Cortex of kidney (tissue), 1 donor: ENCODE measurements at places on chromosomes 1 and 21.

GRCh38 chr21:46028573-46029091 is 47.1 kb downstream of the COL6A1 start:
- no peak for DNase-seq

- DNase-seq: no peak
Observed at GRCh38 chr21:34707876-34708325, 39.1 kb downstream of the CLIC6 start.

DNA sequence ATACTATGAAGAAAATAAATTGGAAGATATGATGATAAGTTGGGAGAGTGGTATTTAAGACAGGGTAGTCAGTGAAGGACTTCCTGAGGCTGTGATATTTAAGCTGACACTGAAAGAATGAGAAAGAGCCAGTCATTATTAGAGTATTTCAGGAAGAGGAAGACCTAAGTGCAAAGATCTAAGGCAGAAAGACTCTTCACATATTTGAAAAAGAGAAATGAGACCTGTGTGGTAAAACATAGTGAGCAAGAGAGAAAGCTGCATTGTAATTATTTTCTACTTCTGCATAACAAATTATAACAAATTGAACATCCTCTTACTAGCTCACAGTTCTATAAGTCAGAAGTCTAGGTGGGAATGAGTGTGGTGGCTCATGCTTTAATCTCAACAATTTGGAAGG is 34.6 kb upstream of the DOCK7 start:
- no peak for DNase-seq

GRCh38 chr1:100866041-100866900 is 28.4 kb downstream of the EXTL2 start:
- no peak for DNase-seq

DNA sequence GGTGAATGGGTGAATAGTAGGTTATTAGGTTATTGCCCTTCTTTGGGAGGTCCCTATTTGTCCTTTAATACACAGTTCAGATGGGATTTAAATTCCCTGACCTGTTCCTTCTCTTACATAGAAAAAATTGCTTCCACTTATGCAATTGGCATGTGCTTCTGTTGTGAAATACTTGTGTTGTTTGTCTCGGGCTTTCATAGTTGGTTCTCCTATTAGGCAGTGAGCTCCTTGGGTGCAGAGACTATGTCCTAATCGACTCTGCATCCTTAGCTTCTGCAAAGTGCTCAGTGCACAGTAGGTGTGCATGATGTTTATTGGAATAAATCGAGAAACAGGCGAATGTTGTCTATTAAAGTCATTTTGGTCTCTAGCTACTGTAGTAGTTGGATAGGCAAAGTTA is 1.3 kb upstream of the PDE4B start:
- no peak for DNase-seq

GRCh38 chr1:216847397-216848036 is 124.3 kb upstream of the ESRRG start:
- DNase-seq: no peak

DNA sequence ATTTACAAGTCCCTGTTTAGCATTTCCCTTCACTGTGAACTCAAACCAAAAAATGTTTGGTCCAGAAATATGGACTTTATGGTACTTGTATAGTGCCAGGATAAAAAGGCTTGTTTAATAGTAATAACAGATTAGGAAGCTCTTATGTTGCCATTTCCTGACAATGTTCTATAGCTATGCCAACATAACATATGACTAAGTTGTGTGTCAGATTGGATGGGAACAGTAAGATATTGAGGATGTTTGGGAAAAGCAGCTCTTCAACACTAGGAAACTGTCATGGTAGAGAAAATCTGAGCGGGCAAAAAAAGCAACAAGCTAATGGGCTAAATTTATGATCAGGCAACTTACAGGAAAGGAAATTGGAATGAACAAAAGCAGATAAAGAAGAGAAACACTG is 287.1 kb upstream of the ADGRL4 start:
- no peak for DNase-seq

DNA sequence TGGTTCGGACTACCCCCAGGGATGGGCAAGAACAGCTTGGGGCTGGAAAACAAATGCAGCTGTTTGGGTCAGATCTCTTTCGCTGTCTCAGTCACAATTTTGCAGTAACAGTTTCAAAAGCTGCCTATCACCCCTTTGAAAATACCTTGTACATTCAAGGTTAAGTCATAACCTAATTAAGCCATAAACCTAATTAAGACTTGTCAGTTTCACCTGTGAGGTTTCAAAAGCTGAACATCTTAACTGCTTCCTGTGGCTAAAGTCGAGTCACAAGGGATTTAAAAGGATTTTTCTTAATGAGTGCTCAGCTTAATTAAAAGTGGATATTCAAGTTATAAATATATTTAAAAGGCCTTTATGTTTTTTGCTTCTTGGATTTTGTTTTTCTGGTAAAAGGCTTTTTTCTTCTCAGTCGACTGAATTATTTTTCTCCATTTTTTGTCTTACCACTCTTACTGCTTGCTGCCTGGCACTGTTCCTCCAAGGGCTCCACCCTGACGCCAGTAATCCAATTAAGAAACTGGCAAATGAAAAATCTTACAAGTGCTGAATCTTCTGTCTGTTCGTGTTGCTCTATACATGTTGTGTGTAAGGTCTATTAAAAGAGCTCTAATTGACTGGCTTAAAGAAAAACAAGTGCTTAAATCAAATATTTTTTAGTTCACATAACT is 31.3 kb downstream of the CBR1 start:
- DNase-seq: no peak

DNA sequence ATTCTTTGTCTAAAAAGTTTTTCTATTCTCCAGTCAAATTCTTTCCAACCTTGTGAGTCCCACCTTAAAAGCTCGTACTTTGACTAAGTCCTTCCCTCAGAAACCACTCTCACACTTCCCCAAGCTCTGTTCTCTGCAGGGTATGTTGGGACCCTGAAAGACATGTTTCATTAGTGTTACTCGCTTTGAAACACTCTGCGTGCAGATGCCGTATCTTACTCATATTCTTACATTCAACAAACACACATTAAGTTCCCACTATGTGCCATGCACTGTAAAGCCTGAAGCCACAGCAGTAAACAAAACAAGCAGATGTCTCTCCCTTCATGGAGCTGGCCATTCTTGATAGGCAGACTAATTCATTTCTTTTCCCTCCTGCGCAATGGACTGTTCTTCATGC is 229.7 kb downstream of the RERE start:
- DNase-seq: no peak

GRCh38 chr1:208216806-208217205 is 27.4 kb downstream of the PLXNA2 start:
- no peak for DNase-seq

DNA sequence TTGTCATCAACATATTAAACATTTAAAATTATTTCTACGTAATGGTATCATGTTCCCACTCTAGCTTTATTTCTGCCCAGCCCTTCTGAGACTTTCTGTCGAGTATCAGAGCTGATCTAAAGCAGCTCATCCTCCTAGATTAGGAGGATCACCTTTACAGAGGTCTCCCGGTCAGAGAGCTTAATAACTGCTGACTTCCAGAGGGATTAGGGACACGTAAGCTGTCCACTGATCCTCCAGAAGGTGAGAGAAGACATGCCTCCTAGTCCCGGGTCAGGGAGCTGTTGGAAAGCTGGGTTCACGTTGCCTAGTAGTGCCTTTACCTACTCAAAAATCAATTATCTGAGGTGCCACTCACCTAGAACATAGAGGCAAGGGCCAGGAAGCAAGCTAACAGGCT is 31.2 kb upstream of the NADK start:
- no peak for DNase-seq

GRCh38 chr1:179955287-179955680 is 674 bp downstream of the CEP350 start:
- no peak for DNase-seq

GRCh38 chr1:20366056-20366462 is 75.4 kb downstream of the VWA5B1 start:
- DNase-seq: no peak

- no peak for DNase-seq
Observed at GRCh38 chr1:247266053-247266452, 10.2 kb downstream of the VN1R5 start.

DNA sequence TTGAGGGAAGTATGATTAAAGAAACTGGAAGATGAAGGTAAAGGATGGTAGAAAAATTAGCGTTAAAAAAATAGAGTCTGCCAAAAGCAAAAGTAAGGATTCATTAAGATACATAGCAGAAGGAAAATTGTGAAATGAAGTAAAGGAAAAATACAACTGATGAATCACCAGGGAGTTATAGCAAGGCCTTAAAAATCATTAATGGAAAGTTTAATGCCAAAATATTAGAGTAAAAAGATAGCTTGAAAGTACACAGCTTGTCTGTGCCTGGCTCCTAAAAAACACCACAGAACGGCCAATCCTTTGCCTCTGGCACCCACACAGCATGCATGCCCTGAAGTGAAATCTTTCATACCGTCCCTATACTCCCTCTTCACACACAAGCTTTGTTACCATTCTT is 66.9 kb upstream of the APOBEC4 start:
- no peak for DNase-seq

DNA sequence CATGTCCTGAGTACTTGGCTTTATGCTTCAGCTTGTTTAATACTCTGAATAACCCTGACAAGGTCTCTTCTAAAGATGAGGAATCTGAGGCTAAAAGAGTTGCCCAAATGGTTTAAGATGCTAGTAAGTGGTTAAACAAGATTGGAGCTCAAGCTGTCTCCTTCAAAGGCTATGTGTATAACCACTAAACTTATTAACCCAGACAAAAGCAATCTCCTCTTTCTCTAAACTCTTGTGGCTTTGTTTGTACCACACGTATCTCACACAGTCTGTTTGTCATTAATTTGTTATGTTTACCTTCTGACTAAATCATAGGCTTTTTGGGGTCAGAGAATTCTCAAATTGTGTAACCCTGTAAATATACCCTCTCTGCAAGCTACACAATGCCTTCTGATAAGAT is 89.9 kb downstream of the HMCN1 start:
- no peak for DNase-seq

GRCh38 chr1:217018648-217019047 is 295.4 kb upstream of the ESRRG start:
- no peak for DNase-seq

- no peak for DNase-seq
Observed at GRCh38 chr21:40660461-40660860, 186.5 kb downstream of the DSCAM start.

DNA sequence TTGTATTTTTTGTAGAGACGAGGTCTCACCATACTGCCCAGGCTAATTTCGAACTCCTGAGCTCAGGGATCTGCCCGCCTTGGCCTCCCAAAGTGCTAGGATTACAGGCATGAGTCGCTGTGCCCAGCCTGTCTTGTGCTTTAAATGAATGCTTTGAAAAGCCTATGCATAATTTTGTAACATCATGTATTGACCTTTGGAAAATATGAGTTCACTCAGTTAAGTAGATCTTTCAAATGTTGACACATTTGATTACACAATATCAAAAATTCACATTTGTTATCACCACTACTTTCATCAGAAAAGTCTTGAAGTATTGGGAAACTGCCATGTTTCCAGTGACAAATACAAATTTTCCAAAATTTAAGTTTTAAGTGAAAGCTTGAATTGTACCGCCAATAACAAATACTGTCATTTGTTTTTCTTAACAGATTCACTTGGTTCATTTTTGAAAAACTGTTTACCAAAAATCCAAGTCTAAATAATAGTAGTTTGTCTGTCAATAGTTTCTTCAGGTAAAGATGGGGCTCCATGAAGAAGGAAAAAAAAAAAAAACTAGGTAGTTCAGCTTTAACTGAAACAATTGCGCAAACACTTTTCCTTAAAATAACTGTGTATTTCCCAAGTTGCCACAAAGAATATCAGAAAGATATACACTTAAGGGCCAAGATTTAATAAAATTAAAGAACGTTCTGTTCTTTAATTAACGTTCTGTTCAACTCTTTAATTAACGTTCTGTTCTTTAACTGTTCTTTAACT is 233.2 kb upstream of the NR5A2 start:
- no peak for DNase-seq

- DNase-seq: no peak
Observed at GRCh38 chr21:34889320-34889675, 159.8 kb downstream of the RUNX1 start.

DNA sequence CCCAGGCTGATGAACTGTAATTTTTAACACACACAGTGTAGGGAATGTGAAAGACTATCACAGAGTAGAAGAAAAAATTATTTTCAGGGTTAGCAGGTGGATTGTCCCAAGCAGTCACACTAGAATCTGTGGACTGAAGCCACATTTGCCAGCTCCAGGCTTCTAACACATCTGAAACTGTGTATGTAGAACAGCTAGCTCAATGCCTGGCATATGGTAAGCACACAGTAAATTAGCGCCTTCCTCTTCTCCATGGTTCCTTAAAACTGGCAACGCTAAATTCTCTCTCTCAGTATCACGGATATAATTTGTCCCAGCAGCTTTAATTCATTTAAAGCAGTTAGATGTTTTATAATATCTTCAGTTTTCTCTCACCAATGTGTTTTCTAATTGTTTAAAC is 2.4 kb upstream of the NUDT17 start:
- no peak for DNase-seq

- DNase-seq: no peak
Observed at GRCh38 chr21:33256019-33256418, 10.1 kb upstream of the IL10RB start.

GRCh38 chr1:45306319-45306718 is 20.4 kb upstream of the HPDL start:
- DNase-seq: no peak

DNA sequence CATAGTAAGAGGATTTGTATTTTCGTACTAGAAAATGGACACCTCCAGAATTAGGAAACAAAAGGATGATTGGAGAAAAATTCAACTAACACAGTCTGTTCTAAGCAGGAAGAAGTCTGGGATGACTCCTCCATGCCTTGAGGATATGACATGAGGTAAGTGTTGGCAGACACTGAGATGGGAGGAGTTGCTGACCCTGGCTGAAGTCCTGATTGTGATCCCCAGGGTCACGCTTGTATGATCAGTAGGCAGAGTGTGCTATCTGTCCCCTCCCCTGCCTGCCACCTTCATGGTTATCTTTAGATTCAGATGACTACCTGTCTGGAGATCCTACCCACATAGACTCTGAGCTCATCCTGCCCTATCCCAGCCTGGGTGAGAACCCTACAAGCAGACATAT is 249.1 kb downstream of the C1orf94 start:
- no peak for DNase-seq

DNA sequence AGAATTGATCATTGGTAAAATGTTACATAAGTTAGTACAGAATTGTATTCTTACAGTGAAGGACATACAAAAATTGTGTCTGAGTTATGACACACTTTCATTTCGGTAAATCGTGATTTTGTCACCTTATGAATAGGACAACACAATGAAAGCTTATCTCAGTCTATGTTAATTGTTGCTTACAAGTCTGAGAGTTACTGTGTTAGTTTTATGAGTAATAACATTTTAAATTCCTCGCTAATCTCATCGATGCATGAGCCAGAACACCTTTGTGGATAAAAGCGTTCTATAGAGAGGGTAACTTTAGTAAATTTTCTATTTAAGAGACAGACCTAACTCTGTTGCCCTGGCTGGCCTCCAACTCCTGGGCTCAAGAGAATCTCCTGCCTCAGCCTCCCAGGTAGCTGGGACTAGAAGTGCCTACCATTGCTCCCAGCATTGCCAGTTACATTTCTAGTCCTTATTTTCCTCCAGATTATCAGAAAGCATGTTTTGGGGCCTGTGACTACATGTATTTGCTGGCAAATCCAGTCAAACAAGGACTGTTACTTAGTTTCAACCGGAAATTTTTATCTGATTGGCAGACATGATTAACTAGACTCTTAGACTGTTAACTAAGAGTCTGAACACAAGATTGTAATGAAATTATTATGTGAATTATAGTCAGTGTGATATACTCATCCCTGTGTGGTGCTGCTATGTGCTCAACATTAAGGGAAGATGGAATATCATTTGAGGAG is 3.0 kb downstream of the PRRC2C start:
- DNase-seq: no peak

- DNase-seq: no peak
Observed at GRCh38 chr1:155942578-155943141, 1.2 kb downstream of the RXFP4 start.
